ENCODE measurements at places on chromosomes 7 and 10. TPM values are rescaled to one million over a fixed set of nuclear protein-coding genes. Genes with fewer than 3 reads are reported as not detected.

The WDR86 gene
- 9.8 TPM for polyA plus RNA-seq

The OR6B1 gene
- polyA plus RNA-seq, result not detected

The PIK3AP1 gene
- 3.2 TPM for polyA plus RNA-seq

The SORCS1 gene
- 4.7 TPM for polyA plus RNA-seq

The TMEM229A gene
- polyA plus RNA-seq, result 0.09 TPM

The KCNMA1 gene
- 15.2 TPM for polyA plus RNA-seq

The NFKB2 gene
- 18.7 TPM for polyA plus RNA-seq

The ELMO1 gene
- polyA plus RNA-seq, result 28.3 TPM

Measured in hindlimb muscle (tissue), 1 donor.